Esophagus mucosa (tissue), 1 donor: ENCODE measurements at places on chromosomes 11 and 22. TPM values are rescaled to one million over a fixed set of nuclear protein-coding genes. Genes with fewer than 3 reads are reported as not detected.

DNA sequence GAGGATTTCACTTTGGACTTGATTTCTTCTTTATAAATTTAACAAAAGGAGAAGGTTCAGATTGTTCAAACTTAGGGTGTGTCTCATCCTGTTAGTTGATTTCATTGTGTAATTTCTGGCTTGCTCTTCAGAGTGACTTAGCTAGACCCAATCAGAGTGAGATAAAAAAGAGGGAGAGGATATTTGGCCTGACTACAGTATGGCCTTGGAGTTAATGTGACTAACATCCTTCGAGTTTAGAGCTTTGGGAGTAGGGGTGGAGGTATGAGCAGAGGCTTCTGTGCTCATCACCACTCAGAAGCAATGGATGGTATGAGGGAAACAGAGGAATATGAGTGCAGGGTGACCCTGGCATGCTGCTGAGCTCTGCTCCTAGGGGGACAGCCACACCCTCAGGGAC, 114.2 kb downstream of the ME3 start:
- peak; percentile 90 for ATAC-seq

- peak; percentile 9 for ATAC-seq
Observed at GRCh38 chr11:19984048-19984742, 176.1 kb downstream of the DBX1 start.

DNA sequence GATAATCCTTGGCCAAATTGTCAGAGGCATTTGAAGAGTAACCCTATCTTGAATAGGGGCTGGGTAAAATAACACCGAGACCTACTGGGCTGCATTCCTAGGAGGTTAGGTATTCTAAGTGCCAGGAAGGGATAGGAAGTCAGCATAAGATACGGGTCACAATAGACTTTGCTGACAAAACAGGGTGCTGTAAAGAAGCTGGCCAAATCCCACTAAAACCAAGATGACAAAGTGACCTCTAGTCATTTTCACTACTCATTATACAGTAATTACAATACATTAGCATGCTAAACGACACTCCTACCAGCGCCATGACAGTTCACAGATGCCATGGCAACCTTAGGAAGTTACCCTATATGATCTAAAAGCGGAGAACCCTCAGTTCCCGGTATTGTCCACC, 964 bp upstream of the REXO2 start:
- ATAC-seq: peak; percentile 27

DNA sequence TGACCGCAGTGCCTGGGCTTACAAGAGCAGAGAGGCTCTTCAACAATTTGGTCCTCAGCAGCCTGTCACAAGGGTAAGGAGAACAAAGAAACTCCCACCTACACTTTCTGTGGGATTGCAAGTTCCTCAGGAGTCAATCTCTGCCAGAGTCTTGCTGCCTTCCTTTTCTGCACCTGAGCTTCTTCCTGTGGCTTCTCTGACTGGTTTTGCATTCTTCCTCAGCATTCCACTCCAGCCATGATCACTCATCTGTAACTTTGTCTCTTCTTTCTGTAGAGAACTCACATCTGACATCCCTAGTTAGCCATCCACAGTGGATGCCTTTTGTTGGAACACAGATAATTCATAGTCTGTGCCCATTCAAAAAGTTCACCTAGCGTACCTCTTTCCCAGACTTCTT, 14.2 kb upstream of the OR6A2 start:
- ATAC-seq: no peak

The CALCA gene
- not detected for total RNA-seq
